ENCODE measurements at places on chromosomes 12 and 14. TPM values are rescaled to one million over a fixed set of nuclear protein-coding genes. Genes with fewer than 3 reads are reported as not detected.

- no peak for DNase-seq
Measured at GRCh38 chr12:96375841-96376604, 24.2 kb downstream of the CDK17 start.

- DNase-seq = peak; percentile 23
Measured at GRCh38 chr12:82912406-82912805, 225.7 kb downstream of the TMTC2 start.

DNA sequence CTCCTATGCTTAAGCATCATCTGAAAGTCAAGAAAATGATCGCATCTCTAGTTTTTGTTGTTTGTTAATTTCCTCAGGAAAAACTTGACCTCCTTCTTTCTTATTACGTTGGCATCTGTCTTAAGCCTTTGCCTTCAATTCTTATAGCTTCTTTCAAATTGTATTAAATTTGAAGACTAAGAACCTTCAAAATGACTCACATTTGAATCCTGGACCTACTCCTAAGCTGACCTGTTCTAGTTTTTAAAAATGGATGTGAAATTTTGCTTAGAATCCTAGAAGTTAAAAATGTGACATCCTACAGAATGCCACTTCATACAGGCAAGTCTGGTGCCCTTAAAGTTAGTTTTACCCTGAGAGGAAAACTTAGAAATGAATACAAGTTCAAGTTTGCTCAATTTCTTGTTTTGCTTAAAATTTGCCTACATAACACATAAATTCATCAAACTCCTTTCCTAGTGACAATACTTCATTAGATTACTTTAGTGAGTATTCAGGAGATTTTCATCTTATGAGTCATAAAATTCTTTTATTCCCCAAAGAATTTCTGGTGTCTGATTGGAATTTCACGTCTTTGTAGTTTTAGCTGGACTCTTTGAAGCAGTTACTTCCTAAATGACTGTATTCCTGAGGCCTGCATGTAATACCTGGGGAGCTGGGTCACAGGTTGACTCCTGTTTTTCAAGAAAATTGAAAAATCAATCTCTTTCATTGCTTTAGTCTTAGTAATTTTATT lies 152.3 kb downstream of the MSRB3 start:
- no peak for DNase-seq

- no peak for DNase-seq
Measured at GRCh38 chr12:28242496-28243309, 52.4 kb downstream of the CCDC91 start.

DNA sequence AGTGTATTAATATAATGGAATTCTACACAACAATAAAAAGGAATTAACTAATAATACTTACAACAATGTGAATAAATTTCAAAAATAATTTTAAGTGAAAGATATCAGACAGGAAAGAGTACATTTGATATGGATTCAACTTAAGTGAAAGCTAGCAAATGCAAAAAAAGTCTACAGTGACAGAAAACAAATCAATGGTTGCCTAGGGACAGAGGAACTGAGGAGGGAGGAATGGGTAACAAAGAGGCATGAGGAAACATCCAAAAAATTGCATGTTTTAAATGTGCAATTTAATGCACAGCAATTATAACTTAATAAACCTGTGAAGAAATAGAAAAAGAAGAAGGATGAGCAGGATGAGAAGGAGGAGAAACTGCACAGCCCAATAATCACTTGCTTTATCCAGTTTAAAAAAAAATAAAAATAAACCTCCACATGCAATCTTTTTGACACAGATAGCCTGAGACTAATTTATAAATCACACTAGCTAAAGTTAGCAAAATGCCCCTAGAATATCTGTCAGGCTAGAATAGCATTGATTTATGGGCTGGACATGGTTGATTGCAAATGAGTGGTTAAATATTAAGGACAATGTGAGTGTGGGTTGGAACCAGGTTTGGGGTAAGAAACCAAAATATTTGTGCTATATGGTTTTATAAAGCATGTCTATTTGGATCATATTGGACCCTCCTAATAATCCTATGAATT lies 1089.1 kb downstream of the TRHDE start:
- DNase-seq = no peak

RAD51AP1 gene
- 9.3 TPM for total RNA-seq
